ENCODE measurements at places on chromosomes 1 and 21.

- DNase-seq = peak; percentile 62
These were observed at the start of gene IFI44 for GRCh38 chr1:78649628-78650027. TSS of gene IFI44 (plus strand) at chr1:78649831. CDS start at chr1:78650196, 365 bp downstream.

GRCh38 chr21:29163341-29164115, 33.1 kb downstream of the MAP3K7CL start:
- DNase-seq = no peak

GRCh38 chr1:154866257-154867063, 3.6 kb downstream of the KCNN3 start:
- no peak for DNase-seq

DNA sequence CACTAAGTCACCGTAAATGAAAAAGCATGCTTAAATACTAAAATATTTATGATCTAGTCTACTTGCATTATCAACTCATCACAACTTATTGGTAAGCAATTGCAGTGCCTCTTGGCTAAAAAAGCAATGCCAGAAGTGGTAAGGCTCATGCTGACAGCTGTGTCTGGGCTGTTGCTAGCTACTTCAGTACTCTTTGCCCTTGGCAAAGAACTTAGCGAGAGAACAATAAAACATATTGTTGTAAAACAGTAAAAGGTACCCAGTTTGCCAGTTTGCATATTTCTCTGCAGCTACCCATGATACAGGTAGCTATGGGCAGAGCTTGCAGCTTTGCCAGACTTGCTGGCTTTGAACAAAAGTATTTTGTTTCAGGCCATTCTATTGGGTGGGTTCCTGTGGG, 73.1 kb downstream of the ATP6V1G3 start:
- DNase-seq = no peak

DNA sequence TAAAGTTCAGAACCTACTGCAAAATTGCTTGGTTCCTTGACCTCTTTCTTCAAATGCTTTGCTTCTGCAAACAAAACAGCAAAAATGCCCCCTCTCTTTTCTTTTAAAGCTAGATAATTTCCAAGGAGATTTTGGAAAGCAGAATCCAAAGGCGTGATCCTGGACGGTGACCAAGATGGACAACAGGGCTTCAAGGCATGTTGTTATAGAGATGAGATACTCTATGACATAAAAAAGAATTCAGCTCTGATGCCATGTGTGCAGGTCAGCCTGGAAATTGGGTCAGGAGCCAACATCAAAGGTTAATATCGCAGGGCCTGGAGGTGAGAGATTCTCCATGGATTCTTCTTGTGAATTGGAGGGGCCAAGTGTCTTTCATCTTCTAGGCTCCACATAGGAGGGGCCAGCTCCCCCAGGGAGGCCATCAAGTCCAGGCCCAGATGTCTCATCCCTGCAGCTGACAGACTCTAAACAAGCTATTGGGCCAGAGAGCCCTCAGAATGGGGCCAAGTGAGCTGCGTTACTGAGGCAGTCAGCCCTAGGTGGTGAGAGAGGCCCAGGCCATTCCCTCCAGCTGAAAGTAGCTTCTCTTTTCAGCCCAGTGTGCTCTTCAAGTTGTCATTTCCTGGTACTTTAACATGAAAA, 45.5 kb downstream of the NMNAT2 start:
- no peak for DNase-seq

- DNase-seq = no peak
These were observed 15.9 kb downstream of the CLDN14 start for GRCh38 chr21:36463991-36464390.

DNA sequence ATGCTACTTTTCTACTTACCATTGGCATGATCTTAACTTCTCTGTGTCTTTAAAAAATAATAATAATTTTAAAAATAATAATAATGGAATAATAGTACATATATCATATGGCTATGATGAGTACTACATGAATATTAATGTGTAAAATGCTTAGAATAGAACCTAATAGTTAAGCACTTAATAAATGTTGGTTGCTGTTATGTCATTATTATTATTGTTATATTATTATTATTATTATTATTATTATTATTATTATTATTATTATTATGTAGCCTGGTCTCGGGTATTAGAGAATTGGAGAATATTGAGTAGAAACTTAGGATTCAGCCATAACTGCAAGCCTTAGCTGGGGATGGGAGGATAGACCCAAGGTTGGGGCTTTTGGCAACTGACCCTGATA, 108.2 kb downstream of the MAST2 start:
- no peak for DNase-seq

- no peak for DNase-seq
These were observed 8.0 kb upstream of the OR2M3 start for GRCh38 chr1:248189026-248189425.

DNA sequence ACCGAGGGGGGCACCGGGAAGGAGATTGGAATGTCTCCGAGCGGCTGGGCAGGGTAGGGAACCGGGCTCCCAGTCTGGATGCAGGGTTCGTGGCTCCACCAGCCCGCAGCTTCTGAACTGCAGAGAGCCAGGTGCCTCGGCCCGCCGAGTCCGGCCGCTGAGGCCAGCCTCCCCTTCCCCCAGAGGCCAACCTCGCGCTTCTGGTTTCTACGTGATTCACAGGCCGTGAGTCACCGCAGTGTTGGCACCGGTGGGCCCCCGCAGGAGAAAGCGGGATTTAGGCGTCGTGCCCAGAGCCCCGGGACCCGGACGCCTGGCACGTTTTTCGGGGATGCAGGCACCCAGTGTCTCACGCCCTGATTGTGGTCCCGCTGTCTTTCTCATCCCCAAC, 458 bp downstream of the CRABP2 start:
- no peak for DNase-seq

Measured in fibroblast of skin of left biceps (primary cell).